ENCODE measurements at places on chromosomes 2 and 18.

GRCh38 chr18:77197073-77197472, 52.6 kb upstream of the GALR1 start:
- no peak for DNase-seq

GRCh38 chr2:154013514-154013913, 141.8 kb downstream of the GALNT13 start:
- DNase-seq = no peak

GRCh38 chr18:35335866-35336265, 8.4 kb downstream of the ZNF24 start:
- DNase-seq = no peak

- DNase-seq = no peak
These were observed 12.0 kb downstream of the WDFY1 start for GRCh38 chr2:223932816-223933800.

GRCh38 chr2:42931818-42932195, 139.4 kb upstream of the HAAO start:
- DNase-seq = no peak

DNA sequence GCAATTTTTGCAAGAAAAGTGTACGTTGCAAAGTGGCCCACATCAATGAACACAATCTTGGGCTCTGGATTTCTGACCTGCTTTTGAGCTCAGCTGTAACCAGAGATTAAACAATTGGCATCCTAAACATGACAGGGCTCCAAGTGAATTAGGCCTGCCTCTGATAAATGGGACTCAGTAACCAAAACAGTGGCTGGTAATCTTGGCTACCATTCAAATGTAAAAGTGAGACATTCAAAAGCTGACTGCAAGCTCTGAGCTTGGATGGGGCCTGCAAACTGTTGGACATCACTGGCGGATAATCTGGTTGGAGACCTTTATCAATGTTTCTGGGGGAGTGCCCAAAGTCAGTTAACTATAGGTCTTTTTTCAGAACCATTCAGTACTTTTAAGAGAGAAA, 160.7 kb downstream of the RAB3GAP1 start:
- no peak for DNase-seq

All from CD8-positive, alpha-beta T cell (primary cell).